Smooth muscle cell of the umbilical artery (primary cell): ENCODE measurements at places on chromosomes 2 and 18. TPM values are rescaled to one million over a fixed set of nuclear protein-coding genes. Genes with fewer than 3 reads are reported as not detected.

Gene NPAS2
- 24.3 and 82.1 TPM in 2 replicates for total RNA-seq

Gene AFF3
- 0.89 and 3.8 TPM in 2 replicates for total RNA-seq

Gene TSGA10
- total RNA-seq: 3.3 and 13.1 TPM in 2 replicates

Gene PDE1A
- 0.32 and 0.89 TPM in 2 replicates for total RNA-seq

Gene IL18RAP
- total RNA-seq: not detected in 2 replicates

Gene ACTG2
- 94.1 and 175 TPM in 2 replicates for total RNA-seq

Gene BCL2
- total RNA-seq: 0.89 and 1.3 TPM in 2 replicates

Gene SLC9A2
- total RNA-seq: not detected in 2 replicates

Gene SCYGR4
- total RNA-seq: not detected in 2 replicates
